ENCODE measurements at places on chromosomes 3 and 15.

DNA sequence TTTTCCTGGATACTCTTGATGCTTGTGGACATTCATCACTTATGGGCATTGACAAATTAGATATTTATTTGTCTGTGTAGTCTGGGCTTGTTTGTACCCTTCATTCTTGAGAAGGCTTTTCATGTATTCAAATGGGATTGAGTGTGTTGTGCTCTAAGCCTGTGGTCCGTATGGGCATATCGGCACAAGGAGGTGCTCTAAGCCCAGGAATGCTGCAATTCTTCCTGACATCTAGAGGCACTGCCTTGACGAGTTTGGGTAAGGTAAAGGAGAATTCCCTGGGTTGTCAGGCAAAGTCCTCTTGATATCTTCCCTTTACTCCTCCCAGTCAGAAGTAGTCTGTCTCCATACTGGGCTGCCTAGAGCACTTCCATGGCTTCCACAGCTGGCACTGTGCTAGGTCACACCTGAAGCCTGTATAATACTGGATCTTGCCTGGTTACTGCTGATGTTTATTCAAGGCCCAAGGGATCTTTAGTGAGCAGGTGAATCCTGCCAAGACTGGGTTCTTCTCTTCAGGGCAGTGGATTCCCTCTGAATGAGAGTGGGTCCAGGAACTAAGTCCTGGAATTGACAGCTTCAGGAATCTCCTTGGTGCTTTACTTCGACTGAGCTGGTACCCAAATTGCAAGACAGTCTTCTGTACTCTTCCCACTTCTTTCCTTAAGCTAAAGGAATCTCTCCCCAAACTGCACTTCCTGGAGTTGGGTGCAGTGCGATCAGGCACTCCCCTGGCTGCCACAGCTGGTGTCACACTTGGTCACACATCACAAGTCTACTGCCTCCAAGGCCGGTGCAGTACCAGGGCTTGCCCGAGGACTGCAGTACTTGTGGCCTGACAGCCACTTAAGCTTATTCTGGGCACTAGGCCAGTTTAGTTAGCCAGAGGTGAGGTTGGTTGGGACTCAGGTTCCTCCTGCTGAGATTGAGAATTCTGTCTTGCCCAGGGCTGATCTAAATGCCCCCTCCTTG is 46.0 kb downstream of the GALK2 start:
- no peak for DNase-seq
- peaks cover 43% of the 10 kb centered on the region for H3K36me3 ChIP-seq
- H3K27me3 ChIP-seq = no peaks in the 10 kb centered on the region
- H3K27ac ChIP-seq = no peak overlapping the region

DNA sequence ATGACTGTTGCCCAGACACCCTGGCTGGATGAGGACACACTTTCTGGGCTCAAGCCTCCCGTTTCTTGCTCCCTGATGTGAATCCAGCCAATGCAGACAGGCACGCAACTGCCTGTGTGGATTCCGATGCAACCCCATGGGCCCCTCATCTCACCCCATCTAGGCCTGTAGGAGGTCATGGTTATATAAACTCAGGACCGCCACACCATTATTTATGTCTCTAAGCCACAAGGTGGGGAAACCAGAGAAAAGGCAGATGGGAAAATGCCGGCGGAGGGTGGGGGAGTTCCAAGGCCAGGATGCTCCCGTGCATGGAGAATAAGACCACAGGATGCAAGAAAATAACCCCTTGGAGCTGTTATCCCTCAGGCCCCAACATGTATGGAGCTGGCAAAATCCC is 2.0 kb downstream of the MESP1 start:
- H3K27ac ChIP-seq = no peak overlapping the region
- no peaks in the 10 kb centered on the region for H3K36me3 ChIP-seq
- DNase-seq = no peak
- peaks cover 3% of the 10 kb centered on the region for H3K4me1 ChIP-seq
- peak overlapping the region; percentile 81 for H3K4me3 ChIP-seq

DNA sequence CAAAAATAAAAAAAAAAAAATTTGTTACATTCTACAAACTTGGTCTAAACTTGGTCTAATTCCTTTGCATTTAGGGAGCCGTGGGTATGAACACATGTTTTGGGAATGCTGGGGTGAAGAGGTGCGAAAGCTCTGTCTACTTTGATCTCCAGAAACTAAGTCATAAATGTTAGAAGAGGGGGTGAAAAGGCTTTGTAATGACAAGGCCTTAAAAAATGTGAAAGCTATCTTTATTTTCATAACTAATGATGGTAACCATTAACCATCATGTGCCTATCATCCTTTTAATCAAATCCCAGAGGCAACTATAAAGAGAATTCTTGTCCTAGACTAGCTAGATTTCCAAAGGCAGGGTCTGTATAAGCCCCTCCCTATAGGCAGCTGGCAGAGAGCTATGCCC is 60.9 kb downstream of the PRICKLE2 start:
- DNase-seq = no peak
- H3K27ac ChIP-seq = no peak overlapping the region
- peaks cover 10% of the 10 kb centered on the region for H3K27me3 ChIP-seq
- no peak overlapping the region for H3K4me3 ChIP-seq
- H3K4me1 ChIP-seq = no peaks in the 10 kb centered on the region

GRCh38 chr15:101182215-101182614 is 69.6 kb downstream of the CHSY1 start:
- H3K36me3 ChIP-seq = peaks cover 59% of the 10 kb centered on the region
- H3K27ac ChIP-seq = peak overlapping the region; percentile 56
- DNase-seq = no peak
- no peak overlapping the region for H3K4me3 ChIP-seq
- peaks cover 69% of the 10 kb centered on the region for H3K4me1 ChIP-seq
- no peaks in the 10 kb centered on the region for H3K27me3 ChIP-seq

DNA sequence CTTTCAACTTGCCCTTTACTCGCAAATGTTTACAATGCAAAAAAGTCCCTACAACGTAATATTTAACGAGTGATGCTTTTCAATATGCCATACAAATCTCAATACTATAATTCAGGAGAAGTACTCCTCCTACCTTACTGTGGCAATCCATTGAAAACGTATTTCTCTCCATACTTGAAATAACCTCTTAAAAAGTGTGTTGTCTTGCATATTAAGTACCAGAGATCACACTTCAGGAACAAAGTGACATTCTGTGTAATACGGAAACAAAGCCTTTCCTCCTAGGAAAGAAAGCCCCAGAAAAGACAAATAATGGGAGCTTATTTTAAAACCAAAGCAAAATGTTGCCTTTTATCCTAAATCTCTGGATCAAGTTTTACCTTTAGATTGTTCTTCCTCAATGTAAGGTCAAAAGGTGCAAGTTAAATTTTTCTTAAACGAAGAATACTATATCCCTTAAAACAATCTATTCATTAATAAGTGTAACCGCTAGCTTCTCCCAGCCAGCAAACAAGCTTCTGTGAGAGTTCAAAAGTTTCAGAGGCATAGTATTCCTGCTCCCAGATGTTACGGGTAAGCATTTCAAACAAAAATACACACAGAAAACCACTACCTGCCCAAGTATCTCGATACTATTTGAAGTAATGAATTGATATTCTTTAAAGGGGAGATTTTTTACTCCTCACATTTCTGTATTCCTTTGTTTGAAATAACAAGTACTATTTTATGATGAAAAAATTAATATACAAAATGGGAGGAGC is 1.7 kb downstream of the TJP1 start:
- H3K4me1 ChIP-seq = peaks cover 6% of the 10 kb centered on the region
- H3K4me3 ChIP-seq = no peak overlapping the region
- H3K27me3 ChIP-seq = peaks cover 54% of the 10 kb centered on the region
- no peak overlapping the region for H3K27ac ChIP-seq
- peaks cover 5% of the 10 kb centered on the region for H3K36me3 ChIP-seq

DNA sequence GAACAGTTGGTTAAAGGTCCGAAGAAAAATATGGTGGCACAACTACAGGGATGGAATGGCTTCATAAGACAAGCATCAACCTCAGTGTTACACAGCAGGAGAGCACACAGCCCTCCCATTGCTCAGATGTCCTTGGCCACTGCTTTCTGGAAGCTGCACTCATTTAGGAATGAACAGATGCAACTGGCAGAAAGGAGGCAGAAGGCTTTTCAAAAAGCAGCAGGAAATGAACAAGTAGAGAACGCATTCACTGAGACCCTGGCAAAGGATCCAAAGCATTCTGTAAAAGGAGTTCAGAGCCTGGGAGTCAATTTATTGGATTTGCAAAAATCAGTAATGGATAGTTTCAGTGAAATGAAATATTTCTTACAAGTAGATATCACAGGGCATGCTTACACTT is 101.1 kb downstream of the PDZRN3 start:
- H3K4me3 ChIP-seq = no peak overlapping the region
- no peak for DNase-seq
- H3K27ac ChIP-seq = no peak overlapping the region
- no peaks in the 10 kb centered on the region for H3K4me1 ChIP-seq
- H3K36me3 ChIP-seq = no peaks in the 10 kb centered on the region
- H3K27me3 ChIP-seq = no peaks in the 10 kb centered on the region

DNA sequence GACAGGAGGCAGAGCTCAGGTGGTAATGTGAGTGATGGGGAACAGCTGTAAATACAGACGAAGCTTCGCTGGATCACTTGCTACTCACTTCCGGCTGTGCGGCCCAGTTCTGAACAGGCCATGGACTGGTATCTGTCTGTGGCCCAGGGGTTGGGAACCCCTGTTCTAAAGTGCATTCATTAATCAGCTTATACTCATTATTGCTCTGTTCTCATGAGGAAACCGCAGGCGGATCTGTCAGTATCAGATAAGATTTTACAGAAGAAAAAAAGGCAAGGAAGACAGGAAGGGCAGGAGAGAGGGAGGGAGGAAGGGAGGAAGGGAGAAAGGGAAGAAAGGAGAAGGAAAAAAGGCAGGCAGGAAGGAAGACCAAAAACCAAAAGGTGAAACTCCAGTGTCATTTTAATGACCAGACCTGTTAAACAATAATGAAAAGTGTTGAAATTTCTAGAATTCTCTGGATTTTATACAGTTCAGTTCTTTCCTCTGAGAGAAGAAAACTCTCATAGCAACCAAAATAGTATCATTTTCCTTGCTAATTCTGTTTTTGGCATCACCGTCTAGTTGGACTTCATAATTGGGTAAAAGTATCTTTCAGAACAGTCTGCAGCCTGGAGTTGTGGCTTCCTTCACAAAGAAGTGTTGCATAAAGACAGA is 128.0 kb upstream of the PROK2 start:
- DNase-seq = no peak
- H3K27me3 ChIP-seq = peaks cover 18% of the 10 kb centered on the region
- H3K4me1 ChIP-seq = no peaks in the 10 kb centered on the region
